ENCODE measurements at places on chromosomes 11 and 22.
A peak's percentile ranks its signal among the peaks of the same experiment; 100 is the strongest.

DNA sequence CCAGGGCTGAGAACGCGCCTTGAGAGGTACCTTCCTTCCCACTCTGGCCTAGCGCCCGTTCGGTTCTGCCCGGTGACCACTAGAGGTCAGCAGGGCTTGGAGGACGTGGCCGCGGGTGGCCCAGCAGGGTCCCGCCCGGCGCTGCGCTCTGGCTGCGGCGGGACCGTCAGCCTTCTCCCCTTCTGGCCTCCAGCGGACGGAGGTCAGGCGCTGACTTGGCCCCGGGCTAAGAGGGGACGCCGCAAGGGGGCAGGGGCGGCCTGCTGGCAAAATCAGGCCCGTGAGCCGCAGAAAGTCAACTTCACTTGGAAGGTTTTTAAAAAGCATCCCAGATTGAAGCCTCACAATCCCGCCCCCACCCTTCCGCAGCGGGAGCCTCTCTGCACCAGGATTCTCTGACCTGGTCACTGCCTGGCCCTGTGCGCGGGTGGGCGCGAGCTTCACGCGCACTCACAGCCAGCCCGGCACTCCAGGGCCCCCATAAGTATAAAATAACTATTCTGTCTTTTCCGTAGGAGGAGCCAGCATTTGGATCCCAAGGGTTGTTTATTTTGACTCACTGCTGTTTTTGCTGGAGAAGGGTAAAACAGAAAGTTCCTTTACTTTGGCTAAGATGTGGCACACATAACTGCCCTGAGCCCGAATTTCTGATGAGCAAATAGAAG lies 23.2 kb upstream of the ZBTB16 start:
- peak; percentile 72 for DNase-seq

GRCh38 chr22:36104988-36105387 lies 55.6 kb downstream of the APOL3 start:
- DNase-seq, result no peak

DNA sequence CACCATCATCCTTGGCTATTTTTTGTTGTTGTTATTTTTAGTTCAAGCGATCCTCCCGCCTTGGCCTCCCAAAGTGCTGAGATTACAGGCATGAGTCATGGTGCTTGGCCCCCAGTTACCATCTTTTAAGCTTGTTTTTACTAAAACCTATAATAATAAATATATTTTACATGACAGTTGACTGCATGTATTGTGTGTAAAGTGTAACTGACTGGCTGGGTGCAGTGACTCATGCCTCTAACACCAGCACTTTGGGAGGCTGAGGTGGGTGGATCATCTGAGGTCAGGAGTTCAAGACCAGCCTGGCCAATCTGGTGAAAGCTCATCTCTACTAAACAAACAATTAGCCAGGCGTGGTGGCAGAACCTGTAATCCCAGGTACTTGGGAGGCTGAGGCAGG lies 386.2 kb downstream of the TENM4 start:
- no peak for DNase-seq

- no peak for DNase-seq
Observed at GRCh38 chr11:1048375-1049070, 12.0 kb upstream of the MUC6 start.

- no peak for DNase-seq
Observed at GRCh38 chr11:129295746-129296145, 79.9 kb upstream of the BARX2 start.

DNA sequence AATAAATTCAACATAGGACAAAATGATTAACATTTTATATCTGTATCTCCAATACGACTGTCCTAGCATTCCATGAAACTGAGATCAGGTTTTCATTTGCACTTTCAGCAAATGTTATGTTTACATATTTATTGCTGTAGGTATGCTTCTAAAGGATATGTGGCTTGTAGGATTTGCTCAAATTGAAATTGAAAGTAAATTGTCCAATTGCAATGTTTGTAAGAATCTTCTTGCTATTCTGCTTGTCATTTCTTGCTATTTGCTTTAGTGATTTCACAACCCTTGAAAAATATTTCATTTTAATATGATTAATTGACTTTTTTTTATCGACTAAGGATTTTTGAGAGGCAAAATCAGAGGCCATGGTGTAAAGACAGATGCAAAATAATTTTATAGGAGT lies 904.2 kb upstream of the RAG2 start:
- DNase-seq, result no peak

DNA sequence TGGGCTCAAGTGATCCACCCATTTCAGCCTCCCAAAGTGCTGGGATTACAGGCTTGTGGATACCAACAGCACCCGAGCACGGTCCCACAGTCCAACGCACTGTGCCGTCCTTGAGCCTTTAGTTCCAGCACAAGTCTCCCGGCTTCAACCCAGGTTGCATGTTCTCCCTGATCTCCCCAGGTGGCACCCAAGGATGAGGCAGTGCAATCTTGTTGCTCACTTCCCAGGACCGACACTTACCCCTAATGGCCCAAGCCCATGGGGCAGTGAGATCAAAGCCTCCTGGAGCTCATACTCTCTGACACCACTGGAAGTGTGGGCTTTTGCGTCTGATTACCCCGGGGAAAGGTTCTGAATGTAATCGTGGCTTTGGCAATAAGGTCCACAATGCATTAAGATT lies 3.5 kb downstream of the PRAME start:
- DNase-seq, result no peak

- DNase-seq, result no peak
Observed at GRCh38 chr11:72426758-72427157, 7.6 kb downstream of the CLPB start.

DNA sequence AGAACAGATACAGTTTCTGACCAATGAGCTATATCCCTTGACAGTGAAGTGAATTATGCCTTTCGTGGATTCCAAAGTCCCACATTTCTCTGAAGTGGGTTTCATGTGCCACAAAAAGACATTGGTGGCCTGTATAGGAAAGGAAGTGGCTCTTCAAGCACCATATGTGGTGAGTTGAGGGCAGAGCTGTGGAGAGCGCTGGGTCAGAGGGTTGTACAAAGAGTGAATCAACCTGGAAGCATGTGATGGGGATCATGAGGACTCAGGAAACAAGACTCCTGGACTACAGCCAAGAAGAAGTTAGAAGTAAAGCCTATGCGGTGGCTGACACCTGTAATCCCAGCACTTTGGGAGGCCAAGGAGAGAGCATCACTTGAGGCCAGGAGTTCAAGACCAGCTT lies 579 bp upstream of the SLC5A4 start:
- no peak for DNase-seq

- DNase-seq, result no peak
Observed at GRCh38 chr22:39128508-39128907, 24.0 kb downstream of the CBX7 start.

DNA sequence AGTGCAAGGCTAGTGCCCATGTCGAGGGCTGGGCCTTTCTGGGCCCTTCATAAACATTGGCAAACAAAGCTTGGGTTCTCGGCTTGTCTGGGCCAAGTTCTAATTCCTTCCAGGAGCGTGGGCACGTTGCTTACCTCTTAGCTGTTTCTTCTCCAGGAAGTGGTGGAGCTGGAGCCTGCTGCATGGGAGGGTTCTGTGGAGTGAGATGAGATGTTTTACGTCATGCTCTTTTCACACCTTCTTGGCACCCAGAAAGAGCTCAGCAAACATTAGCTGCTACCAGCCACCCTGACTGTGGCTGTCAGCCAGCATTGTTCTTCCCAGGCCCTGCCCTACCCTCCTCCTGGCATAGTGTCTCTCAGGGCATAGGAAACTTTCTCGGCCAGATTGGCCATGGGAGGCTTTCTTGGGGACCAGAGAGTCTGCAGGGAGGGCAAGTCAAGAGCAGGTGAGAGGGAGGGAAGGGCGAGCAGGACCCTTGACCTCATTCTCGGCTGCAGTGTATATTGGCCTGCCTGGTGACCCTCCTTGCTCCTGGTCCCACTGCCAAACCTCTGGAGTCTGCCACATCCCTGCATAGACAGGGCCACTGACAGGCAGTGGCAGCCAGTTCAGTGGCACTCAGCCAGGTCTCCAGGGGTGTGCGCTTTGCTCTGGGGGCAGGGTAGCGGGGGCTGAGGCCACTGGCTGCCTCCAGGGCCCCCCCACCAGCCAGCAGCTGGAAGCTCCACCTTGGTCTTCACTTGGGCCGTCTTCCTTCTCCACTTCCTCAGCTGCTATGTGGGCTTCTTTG lies 98.8 kb downstream of the BCR start:
- no peak for DNase-seq

GRCh38 chr11:44774731-44775130 lies 48.0 kb downstream of the TSPAN18 start:
- DNase-seq, result no peak

DNA sequence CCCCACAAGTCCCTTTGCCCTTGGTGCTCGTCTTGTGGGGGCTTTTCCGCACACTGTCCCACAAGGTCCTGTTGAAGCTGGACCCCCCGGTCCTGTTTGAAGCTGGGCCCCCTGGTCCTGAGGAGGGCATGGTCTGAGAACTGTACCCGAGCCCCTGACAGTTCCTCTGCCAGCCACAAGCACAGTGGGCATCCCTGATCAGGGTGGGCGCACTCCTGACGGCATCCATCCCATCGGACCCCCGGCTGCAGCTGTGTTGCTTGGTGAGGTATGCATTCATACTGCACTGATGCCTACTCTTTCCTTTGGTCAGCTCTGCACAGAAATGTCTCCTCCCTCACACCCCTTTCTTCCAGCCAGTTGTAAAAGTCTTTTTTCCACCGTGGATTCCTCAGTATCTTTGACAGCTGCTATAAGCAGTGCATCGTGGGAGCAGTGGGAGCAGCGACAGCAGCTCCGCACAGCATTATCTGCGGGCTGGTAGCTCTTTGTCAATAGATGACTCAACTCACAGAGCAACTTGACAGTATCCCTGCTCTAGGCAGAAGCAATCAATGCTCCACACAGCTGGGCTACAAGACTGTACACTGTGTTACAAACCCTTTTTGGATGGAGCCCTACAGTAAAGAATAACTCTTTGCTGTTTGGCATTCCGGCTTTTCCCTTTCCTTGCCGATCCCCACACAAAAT lies 1030.8 kb upstream of the CCDC90B start:
- DNase-seq, result peak; percentile 62

DNA sequence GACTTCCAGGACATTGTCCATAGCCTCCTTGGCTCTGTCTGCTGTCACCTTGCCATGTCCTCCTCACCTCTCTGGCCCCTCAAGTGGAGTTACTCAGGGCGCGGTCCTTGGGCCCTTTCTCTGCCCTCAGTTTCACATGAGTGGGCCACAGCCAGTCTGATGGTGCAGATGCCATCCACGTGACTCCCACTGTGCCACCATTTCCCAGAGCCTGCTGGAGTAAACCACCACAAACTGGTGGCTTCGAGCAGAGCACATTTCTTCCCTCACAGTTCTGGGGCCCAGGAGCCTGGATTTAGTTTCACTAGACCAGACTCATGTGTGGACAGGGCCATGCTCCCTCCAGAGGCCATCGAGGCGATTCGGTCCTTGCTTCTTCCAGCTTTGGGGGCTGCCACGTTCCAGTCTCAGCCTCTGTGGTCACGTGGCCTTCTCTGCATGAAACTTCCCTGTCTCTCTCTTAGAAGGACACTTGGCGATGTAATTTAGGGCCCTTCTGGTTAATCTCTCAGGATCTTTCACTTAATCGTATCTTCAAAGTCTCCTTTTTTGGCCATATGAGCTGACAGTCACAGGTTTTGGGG lies 14.6 kb downstream of the SMARCB1 start:
- no peak for DNase-seq

GRCh38 chr22:39685336-39686177 lies 115.0 kb downstream of the CACNA1I start:
- no peak for DNase-seq

DNA sequence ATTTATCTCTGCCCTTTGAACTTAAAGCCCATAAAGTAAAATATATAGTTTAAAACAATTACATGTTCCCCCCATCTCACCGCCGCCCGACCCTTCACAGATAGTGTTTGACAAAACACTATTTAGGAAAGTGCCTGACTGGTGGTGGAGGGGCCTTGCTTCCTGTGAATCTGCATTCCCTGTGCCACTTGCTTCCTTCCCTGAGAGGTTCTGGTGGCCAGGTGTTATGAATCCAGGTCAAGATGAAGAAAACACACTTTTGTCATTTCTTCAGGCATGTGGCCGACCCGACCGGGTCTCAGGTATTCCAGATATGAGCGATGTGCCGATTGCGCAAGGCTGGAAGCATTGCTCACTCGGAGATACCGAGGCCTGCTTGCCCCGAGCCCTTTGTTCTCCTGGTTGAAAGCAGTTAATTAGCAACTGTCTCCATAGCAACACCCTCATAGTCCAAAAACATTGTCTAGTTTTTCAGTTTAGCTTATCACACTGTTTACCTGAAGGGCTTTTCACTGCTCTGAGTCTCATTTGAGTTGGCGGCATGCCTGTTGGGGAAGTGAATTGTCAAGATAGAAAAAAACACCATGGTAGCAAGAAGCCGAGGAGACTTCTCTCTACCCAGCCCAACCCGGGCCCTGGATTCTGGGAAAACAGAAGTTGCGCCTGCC lies 128.3 kb downstream of the TEAD1 start:
- DNase-seq, result no peak

- peak; percentile 61 for DNase-seq
Observed at GRCh38 chr11:92259861-92260260, 35.2 kb downstream of the FAT3 start.

DNA sequence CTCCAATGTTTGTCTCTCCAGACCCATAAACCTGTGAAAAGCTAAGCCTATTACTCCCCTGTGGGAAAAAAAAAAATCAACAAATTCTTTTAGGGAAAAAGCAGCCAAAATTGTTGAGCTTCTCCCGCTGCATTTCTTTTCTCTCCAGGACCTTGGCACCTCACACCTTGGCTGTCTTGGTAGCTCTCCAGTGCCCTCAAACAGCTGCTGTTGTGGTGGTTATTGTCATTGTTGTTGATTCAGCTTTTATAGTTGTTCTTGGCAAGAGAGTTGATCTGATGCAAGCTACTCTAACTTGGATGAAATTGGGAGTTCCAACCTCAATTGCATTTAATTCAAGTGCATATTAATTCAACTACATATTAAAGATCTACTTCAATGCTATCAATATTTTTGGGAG lies 516.9 kb upstream of the LARGE1 start:
- DNase-seq, result no peak

- DNase-seq, result no peak
Observed at GRCh38 chr11:75056814-75057213, 39.9 kb downstream of the OR2AT4 start.

DNA sequence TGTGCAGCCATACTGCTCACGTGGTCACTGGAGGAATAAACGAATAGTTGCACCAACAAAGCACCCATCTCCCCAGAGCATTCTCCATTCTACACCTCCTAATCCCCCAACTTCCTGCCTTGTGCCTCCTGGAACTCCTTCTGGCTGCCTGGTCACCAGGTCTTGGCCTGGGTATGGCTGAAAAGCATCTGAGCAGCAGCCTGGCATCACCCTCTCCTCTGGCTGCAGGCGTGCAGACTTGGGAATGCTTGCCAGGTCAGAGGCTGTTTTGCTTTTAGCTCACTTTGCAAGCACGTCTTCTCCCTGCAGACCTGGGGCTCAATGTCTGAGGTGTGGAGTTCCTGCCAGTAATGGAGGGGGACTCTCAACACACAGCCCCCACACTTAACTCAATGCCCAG lies 33.3 kb upstream of the KCNJ11 start:
- no peak for DNase-seq

Measured in SK-N-DZ (cell line).